ENCODE measurements at places on chromosomes 11 and 22. TPM values are rescaled to one million over a fixed set of nuclear protein-coding genes. Genes with fewer than 3 reads are reported as not detected.

UPB1 gene
- total RNA-seq = 0.19 TPM

GRCh38 chr11:79708319-79708932 lies 267.6 kb upstream of the TENM4 start:
- DNase-seq = no peak

GRCh38 chr11:85685820-85686459 lies at the start of gene CCDC89:
TSS of gene CCDC89 (minus strand) at chr11:85686195. CDS start at chr11:85686130, 65 bp downstream.
- no peak for DNase-seq

DNA sequence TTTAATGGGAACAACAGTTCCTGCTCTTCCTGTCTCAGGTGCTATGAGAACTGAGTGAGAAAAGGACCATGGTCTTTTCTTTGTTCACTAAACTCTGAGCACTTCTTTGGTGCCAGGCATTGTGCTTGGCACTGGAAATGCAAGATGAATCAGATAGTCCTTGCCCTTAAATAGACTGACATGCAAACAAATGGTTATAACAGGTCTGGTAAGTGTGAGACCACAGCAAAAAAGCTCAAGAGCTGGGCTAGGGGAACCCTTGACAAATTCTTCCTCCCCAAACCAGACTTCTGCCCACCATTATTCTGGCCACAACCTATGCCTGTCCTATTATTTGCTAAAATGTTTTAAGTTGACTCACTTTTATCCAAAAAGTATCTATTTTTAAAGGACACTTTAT lies 5.1 kb downstream of the SLC43A3 start:
- no peak for DNase-seq

DNA sequence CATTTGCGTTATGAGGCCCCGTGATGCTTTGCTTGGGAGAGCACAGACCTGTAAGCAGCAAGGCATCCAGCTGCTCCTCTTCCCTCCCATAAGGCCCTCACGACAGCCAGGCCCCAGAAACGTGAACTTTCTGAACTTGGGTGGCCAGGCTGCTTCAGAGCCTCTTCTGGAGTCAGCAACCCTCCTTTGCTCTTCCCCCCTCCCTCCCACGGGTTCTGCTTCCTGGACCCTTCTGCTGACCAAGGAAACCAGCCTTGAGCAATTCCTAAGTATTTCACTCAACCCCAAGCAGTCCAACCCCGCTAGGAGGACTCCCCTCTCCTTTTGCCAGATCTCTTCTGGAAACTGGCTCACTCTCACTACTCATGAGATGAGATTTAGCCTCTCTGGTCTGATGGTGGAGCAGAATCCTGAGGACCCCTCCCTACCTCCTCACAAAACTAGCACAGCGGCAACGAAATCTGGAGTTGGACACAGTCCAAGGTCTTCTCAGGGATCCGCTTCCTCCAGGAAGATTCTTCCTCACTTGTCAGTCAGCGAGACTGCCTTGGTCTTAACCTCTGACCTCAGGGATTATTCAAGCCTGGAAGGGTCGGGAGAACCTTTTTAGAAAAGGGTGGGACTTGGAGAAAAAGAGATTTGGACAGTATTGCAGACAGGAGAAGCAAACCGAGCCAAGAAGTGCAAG lies 86.2 kb downstream of the UBASH3B start:
- no peak for DNase-seq

GRCh38 chr11:117843666-117844484 lies 19.3 kb upstream of the FXYD2 start:
- DNase-seq = peak; percentile 90

THY1 gene
- total RNA-seq = 5.4 TPM

SPDYC gene
- not detected for total RNA-seq

- no peak for DNase-seq
These were observed 8.3 kb downstream of the EHBP1L1 start for GRCh38 chr11:65584106-65584505.
